ENCODE measurements at places on chromosomes 12 and 14.

- DNase-seq, result no peak
These were observed 68.0 kb downstream of the PTPRR start for GRCh38 chr12:70852416-70853150.

GRCh38 chr12:46678426-46678825 is 147.4 kb downstream of the SLC38A4 start:
- no peak for DNase-seq

- no peak for DNase-seq
These were observed 85.3 kb downstream of the SAMD4A start for GRCh38 chr14:54652188-54652587.

DNA sequence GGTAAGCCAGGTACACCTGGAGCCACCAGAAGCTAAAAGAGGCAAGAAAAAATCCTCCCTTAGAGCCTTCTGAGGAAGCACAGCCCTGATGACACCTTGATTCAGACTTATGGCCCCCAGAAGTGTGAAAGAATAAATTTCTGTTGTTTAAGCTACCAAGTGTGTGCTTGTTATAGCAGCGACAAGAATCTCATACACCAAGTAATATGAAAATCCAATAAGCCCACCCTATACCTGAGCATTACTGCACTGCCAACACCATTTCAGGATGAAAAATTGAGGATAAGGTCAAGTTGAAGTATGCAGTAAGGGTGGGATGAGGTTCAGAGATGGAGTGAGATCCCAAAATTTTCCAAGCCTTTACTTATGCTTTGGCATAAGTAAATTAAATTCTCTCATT is 163.6 kb upstream of the CCDC196 start:
- no peak for DNase-seq

DNA sequence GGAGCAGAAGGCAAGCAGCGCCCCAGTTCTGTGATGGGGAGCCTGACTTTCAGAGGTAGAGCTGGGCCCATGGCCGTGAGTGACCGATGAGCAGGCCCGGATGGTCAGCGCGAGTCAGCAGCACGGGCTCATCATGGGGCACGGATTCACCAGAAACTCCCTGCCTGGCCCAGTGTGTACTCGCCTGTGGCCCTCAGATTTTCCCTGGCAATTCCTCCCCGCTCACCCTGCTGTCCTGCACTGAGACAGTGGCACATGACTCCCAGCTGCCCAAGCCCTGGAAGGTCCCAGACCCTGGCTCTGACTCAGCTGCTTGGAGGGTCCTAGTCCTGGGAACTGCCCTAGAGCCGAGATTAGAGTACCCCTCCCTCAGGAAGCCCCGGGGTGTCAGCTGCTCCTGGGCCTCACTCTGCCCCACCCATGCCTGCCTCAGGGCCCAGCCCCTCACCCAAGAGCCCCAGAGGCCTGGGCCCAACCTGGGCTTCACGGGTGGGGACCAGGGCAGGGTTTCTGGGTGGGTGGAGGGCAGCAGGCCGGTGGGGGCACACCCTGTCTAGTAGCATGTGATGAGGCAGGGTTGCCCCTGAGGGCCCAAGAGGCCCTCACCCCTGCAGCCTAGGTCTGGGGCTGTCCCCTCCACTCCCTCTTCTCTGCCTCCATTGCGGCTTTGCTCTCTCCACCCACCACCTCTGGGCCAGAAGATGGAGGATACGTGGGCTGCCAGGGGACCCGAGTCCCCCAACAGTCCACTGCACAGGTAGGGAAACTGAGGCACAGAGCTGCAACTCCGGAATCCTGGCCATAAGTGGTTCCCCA is 8.4 kb downstream of the TRMT61A start:
- DNase-seq, result no peak

DNA sequence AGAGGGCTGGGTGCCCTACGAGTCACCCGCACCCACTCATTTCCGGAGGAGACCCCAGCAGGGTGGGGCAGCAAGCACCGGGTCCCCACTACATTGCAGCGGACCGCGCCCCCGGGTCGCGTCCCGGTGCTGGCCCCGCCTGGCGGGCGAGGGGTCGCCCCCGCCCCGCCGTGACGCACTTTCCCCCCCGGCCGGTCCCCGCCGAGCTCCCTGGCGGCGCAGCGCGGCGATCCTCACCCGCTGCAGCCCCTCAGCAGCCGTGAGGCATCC is 106.1 kb downstream of the PRICKLE1 start:
- no peak for DNase-seq

- DNase-seq, result no peak
These were observed 185.8 kb upstream of the FKBP4 start for GRCh38 chr12:2609020-2609419.

GRCh38 chr12:121297435-121297991 is 1.0 kb upstream of the CAMKK2 start:
- DNase-seq, result no peak

GRCh38 chr14:89164168-89165073 is 252.6 kb downstream of the FOXN3 start:
- no peak for DNase-seq

All from stimulated activated CD8-positive, alpha-beta memory T cell treated with anti-CD3 and anti-CD28 coated beads, Interleukin-15, amount 100 ng/mL, for 1 hour (primary cell).